ENCODE measurements at places on chromosomes 16 and 17. TPM values are rescaled to one million over a fixed set of nuclear protein-coding genes. Genes with fewer than 3 reads are reported as not detected.

DNA sequence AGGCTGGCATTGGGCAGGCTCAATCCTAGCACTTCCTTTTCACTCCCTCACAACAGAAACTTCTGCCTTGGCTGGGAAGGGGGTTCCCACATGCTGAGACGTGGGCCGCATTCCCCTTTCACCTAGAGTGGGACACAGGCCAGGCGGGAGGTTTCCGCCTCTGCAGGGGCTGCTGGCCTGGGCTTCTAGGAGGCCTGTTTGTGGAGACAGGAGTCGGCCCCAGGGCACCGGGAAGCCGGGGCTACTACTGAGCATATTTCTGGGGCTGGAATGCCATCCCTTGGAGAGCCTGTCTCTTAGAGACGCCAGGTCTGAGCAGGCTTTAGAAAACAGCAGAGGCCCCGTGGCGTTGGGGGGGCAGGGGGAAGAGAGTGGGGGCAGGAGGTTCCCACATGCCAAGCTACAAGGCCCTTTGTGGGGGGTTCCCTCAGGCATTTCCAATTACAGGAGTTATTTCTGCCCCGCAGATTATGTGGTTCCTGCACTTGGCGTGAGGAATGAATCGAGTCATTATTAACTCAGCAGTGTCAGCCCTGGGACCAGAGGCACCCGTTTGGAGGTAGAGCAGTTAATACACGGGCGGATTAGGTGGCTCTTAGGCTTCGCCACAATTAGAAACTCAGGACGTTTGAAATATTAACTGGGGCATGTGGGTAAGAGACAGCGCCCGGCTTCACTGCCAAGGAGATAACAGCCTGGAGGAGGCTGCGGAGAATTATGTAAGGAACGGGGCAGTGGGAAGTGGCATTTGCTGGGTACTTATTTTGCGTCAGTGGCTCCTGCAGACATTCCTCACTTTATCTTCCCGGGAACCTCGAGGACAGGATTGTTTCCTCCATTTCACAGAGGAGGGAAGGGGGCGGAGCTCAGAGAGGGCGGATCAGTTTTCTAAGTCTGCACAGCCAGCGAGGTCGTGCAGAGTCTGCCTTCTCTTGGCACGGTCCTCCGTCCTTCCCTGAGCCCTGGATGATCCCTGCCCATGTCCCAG lies 162.5 kb downstream of the MAF start:
- DNase-seq = peak; percentile 66

- DNase-seq = no peak
Measured at GRCh38 chr16:85735225-85735635, 15.7 kb downstream of the C16orf74 start.

DNA sequence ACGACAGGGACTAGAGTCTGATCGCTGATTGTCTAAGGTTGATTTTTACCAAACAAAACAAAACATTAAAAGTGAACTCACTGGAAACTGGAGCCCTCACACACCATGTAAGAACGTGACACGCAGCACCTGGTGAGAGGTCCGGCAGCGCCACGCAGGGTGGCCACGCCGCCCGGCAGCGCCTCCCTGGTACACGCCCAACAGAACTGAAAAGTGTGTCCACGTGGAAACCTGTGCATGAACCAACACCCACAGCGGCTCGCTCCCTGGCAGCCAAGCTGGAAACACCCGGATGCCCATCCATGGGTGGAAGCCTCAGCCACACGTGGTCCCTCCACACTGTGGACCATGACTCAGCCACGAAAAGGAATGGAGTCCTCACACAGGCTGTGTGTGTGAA lies 9.1 kb downstream of the GALNS start:
- no peak for DNase-seq

DNA sequence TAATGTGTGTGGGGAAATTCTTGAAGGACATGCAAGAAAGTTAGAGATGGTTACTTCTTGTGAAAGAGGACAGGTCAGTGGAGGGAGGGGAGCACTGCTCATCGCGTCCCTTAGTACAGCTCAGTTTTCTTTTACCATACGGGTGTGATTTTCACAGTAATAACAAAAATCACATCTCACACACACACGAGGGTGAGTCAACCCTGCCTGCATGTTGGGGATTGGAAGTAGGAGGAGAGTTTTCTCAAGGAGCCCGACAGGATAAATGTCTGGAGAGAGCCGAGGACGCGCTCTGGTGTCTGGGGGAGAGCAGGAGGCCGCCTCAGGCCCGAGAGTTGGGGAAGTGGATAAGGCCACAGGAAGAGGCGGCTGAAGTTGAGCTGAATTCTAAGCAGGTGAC lies 16.4 kb downstream of the PLCD3 start:
- no peak for DNase-seq

GRCh38 chr17:8072729-8073461 lies 14.6 kb downstream of the ALOX12B start:
- no peak for DNase-seq

DNA sequence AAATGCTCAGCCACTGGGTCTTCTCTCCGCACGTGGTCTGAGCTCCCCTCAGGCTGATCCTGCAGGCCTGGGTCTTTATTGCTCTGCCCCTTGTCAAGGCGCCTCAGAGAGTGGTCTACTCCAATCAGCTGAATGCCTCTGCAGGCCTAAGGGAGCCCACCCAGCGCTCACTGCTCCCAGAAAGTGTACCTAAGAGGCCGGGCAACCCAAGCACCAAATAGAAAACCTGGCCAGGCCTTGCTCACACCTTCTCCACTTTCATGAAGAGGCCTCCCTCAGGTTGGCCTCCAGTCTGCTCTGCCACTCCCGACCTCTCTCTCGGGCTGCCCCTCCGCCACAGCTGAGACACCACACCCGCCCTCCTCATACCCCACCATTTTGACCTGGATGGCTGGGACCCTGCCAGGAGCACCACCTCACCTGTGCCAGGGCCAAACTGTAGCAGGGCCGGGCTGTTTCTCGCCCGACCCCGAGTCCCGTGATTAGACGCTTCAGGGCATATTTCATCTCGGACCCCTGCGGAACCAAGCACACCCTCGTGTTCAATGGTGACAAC lies 665 bp downstream of the MYBBP1A start:
- no peak for DNase-seq

- no peak for DNase-seq
Measured at GRCh38 chr17:72266112-72266775, 145.4 kb downstream of the SOX9 start.

DNA sequence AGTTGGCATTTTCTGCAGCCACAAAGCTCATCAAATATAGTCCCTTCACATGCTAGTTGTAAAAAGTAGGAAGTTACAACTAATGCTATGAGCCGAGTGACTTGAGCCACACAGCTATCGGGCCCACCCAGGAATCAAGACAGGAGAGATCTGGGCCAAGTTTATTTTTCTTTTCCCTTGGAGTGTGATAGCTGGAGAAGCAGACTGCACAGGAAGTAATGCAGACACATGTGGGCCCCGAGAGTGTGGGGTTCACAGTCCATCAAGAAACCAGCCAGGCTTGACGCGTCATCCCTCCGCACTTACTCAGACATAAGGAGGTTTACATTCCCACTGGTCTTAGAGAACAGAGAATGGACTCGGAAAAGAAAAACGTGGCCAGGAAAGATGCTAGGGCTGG lies 403.1 kb upstream of the CDH11 start:
- DNase-seq = peak; percentile 9

DNA sequence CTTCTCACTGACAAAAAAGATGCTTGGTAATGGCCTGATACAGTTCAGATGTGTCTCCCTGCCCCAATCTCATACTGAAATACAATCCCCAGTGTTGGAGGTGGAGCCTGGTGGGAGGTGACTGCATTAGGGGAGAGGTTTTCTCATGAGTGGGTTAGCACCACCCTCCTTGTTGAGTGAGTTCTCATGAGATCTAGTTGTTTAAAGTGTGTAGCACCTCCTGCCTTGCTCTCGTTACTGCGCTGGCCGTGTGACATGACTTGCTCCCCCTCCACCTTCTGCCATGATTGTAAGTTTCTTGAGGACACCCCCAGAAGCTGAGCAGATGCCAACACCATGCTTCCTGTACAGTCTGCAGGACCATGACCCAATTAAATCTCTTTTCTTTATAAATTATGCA lies 5.0 kb downstream of the TSR1 start:
- DNase-seq = no peak

GRCh38 chr17:65455972-65456343 lies 105.5 kb downstream of the AXIN2 start:
- no peak for DNase-seq

DNA sequence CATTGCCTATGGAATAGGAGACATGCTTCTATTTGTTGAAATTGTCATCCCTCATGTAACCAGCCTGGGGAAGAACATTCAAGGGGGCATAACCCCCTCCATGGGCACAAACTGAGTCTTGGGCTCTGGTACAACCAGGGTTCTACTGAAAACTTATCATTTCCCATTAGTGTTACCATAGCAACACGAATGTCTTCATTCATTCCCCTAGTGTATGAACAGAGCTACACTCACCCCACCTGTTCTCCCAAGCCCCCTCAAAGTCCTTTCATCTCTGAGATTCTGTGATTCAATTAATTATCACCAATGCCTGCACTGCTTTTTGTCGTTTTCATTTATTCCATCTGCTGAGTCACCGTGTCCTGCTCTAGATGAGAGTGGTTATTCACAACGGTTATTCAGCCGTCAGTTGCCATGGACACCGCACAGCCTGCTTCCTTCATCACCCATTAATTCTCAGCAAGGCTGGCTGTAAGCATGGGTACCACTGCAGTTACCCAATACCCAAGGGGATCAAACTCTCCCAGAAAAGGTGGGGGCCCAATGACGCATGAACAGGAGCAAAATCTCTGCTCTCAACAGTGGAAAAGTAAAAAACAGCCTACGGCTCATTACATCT lies 1.6 kb upstream of the GAST start:
- DNase-seq = peak; percentile 77

GRCh38 chr16:73172241-73172972 lies 124.5 kb upstream of the ZFHX3 start:
- DNase-seq = peak; percentile 58

GRCh38 chr16:868846-869822 lies 68.6 kb upstream of the GNG13 start:
- no peak for DNase-seq

- DNase-seq = no peak
Measured at GRCh38 chr16:72025404-72026114, 17.0 kb downstream of the DHODH start.

GRCh38 chr17:46889992-46890564 lies 32.9 kb upstream of the GOSR2 start:
- DNase-seq = no peak

DNA sequence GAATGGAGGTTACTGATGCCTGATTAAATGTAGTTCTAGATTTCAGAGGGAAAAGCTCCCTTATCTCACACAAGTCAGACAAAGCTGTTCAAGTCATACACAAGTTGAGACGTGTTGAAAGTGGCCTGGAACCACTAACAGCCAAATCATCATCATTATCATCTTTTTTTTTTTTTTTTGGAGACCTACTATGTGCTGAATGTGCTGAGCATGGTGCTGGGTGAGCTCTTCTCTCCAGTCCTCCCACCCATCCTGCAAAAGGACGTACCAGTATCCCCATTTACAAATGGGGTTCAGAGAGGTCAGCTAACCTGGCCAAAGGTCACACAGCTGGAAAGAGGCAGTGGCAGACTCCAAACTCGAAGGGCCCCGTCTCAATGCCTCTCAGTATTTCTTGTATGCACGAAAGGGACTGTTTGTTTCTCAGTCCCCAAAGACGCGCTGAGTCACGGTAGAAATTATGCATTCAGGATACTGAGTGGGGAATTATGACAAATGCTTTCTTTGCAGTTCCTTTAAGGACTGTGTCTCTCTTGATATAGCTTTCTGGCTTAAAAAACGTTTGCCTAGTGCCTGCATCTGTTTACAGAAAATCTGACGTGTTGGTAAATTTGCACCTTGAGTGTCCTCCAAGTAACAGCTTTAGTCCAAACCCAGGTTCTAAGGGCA lies 235.5 kb downstream of the XYLT1 start:
- DNase-seq = no peak

DNA sequence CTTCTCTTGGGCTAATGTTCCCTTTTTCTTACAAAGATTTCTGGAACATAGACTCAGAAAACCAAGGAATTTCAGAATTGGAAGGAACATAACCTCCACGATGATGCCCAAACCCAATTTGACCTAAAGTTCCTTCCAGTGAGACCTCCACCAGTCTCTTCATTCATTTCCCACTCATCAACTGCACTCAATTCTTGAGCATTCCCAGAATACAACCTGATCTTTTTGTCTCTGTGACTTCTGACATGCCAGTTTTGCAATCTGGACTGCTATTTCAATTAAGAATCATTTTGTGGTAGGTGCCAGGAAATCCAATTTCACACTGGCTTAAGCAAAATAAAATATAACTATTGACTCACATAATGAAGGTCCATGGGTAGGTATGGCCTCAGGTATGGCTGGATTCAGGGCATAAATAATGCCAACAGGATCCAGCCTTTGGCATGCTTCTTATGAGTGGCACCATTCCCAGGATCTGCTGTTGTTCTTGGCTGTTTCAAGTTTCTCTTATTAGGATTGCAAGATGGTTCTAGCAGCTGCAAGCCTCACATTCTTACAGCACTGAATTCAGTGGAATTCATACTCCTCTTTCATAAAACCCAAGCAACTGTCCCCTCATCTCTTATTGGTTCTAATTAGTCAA lies 184.3 kb downstream of the HS3ST4 start:
- DNase-seq = no peak

DNA sequence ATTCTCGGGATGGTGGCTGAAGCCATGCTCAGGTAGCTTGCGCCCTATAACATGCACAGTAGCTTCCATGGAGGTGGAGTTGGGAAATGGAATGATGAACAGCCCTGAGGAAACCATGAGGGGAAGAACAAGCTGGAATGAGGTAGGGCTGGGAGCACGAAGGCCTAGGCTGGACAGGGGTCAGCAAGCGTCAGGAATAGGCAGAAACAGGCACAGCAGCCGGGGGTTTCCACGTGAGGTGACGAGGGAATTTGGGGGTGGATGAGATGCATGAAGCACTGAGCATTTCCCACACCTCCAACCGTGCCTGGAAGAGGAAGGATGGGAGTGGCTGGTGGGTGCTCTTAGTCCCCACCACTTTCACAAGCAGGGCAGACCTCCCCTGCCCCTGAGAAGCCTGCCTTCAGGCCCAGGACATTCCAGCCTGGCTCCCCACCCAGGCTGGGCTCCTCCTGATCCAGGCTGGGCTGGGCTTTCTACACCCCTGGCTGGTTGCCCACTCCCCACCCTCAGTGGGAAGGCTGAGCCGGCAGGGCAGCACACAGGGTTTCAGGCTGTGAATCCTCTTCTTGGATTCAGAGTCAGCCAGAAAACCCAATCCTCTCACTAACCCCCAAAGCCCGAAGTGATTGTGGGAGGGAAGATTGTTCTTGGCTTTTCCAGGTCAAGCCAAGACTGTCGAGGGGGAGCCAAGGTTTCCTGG lies 21.9 kb downstream of the PLEKHG4 start:
- no peak for DNase-seq

- DNase-seq = peak; percentile 51
Measured at GRCh38 chr17:50559674-50560184, 786 bp upstream of the CACNA1G start.

Gene PYY
- polyA plus RNA-seq = not detected

Gene ALOXE3
- not detected for polyA plus RNA-seq

Gene HOXB6
- polyA plus RNA-seq = 10.9 TPM

Gene PIPOX
- 0.34 TPM for polyA plus RNA-seq

Gene GAS2L2
- polyA plus RNA-seq = not detected

Gene CCDC200
- not detected for polyA plus RNA-seq

Gene OR2C1
- polyA plus RNA-seq = not detected

All from adrenal gland (tissue), 19 donors.